Stimulated activated CD4-positive, alpha-beta T cell treated with anti-CD3 and anti-CD28 coated beads, Interleukin-15, amount 100 ng/mL, for 24 hours (primary cell): ENCODE measurements at places on chromosomes 3 and 15.

DNA sequence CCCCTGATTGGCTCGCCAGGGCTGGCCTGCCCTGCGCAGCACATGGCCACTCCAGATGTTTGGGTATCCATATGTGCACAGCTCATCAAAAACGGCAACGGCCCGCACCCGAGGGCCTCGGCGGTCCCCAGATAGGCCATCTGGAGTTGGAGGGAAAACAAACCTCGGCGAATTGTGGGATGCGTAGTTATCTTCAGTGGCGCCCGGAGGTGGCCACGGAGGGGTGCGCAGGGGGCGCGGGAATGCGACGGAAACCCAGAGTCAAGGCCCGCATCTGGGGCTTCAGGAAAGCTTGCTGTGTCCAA, 156.5 kb downstream of the TLE3 start:
- DNase-seq = no peak

- no peak for DNase-seq
Measured at GRCh38 chr15:60381148-60381788, 16.5 kb downstream of the ANXA2 start.

- no peak for DNase-seq
Measured at GRCh38 chr15:77591968-77592613, 40.6 kb downstream of the LINGO1 start.

GRCh38 chr15:55799291-55800212, 56.6 kb upstream of the PRTG start:
- peak; percentile 45 for DNase-seq

DNA sequence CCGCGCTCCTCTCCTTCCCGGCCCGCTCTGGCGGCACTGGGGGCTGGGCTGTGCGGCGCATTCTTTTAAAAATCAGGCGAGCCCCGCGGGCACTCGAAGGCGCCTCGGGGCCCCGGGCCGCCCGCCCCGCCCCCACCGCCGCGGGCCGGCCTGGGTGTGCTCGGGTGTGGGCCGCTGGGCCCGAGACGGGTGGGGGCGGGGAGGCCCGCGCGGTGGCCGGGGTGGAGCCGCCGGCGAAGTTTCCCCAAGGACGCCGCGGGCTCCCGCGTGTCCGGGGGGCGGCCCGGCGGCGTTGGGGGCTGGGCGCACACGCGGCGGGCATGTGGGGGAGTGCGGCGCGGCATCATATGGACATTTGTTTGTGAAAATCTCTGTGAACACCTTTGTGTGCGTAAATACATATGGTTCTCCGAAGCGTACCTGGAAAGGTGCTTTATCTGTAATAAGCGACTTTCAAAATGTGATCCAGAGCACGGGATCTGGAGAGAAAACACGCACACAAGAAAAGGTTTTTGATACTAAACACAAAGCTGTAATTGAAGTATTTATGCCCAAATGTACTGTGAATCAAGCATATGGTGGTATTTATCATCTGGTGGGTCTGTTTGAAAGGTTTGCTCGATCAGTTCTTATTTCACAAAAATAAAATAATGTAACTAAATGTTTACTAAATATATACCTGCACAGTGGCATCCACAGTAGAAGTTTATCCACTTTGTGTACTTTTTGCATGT, 612 bp upstream of the TBL1XR1 start:
- DNase-seq = peak; percentile 67

DNA sequence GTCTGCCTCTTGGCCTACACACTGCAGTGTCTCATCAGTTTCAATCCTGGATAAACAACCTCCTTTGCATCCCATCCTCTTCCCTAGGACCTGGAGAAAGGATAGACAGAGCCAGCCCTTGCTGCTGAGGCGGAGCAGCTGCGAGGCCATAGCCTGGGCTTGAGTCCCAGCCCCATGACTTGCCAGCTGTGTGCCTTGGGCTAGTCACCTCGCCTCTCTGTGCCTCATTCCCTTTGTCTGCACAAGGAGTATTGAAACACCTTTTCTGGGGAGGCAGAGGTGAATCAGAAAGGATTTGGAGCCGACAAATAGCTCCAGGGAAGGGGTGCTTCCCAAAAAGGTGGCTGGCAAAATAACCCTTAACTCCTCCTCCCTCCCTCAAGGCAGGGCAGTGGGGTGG, 65.0 kb upstream of the SLC6A1 start:
- DNase-seq = no peak

- no peak for DNase-seq
Measured at GRCh38 chr3:13750215-13750614, 129.7 kb downstream of the WNT7A start.

DNA sequence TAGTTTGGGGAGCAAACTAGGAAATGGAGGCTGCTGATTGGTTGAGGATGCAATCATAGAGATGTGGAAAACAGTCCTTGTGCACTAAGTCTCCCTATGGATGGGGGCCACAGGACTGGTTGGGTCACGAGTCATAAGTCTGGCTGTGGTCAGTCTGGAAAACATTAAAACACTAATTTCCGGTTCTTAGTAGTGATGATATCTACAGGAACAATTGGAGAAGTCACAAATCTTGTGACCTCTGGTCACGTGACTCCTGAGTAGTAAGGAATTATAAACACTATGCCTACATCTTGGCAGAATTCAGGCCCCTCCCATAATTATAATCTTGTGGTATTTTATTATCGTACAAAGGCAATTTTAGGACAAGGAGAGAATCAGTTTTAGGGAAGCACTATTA, 317.3 kb upstream of the ARPP21 start:
- no peak for DNase-seq

- DNase-seq = no peak
Measured at GRCh38 chr3:2525968-2526367, 427.3 kb downstream of the CNTN4 start.

GRCh38 chr15:101256757-101257156, 4.9 kb upstream of the CHSY1 start:
- no peak for DNase-seq

DNA sequence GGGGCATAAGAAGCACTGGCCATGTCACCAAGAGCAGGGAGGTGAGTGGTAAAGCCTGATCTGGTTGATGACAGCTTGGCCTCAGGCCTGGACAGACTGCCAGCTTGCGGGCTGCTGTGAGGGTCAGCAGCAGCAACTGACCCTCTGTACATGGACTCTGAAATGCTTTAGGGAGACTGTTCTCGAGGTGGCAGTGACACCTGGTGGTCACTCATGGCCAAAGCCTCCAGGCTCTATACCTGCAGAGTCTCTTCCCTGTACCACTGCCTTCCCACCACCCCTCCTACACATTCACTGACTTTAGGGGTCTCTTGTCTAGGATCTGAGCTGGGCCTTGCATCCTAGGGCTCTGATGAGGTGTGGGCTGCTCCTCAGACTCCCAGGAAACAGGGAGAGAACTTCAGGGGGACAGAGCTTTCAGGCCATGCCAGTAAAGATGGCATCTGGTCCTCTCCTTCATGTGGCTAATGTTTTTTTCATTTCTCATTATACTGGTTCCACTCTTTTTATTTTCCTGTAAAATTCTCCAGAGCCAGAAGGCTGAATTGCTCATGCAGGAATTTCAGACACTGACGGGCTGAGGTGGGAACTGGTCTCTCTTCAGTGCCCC, 17.2 kb upstream of the TIMP4 start:
- DNase-seq = peak; percentile 53

GRCh38 chr3:12267376-12268030, 21.4 kb upstream of the PPARG start:
- DNase-seq = no peak

GRCh38 chr15:57384024-57384423, 7.7 kb downstream of the CGNL1 start:
- no peak for DNase-seq

DNA sequence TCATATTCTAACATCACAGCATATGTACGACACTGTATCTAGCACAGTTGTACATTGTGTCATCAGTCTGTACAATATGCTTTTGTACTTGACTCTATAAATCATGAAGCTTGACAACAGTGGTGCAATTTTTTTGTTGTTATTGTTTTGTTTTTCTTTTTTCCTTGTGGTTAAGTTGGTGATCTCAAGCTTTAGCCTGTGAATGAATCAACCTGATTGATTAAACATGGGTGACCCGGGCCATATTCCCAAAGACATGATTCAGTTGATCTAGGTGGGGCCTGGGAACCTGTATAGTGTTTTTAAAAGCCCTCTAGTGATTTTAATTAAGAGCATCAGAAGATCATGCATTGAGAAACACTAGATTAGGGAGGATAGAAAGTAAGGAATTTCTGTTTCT, 101.8 kb upstream of the AADACL2 start:
- no peak for DNase-seq

DNA sequence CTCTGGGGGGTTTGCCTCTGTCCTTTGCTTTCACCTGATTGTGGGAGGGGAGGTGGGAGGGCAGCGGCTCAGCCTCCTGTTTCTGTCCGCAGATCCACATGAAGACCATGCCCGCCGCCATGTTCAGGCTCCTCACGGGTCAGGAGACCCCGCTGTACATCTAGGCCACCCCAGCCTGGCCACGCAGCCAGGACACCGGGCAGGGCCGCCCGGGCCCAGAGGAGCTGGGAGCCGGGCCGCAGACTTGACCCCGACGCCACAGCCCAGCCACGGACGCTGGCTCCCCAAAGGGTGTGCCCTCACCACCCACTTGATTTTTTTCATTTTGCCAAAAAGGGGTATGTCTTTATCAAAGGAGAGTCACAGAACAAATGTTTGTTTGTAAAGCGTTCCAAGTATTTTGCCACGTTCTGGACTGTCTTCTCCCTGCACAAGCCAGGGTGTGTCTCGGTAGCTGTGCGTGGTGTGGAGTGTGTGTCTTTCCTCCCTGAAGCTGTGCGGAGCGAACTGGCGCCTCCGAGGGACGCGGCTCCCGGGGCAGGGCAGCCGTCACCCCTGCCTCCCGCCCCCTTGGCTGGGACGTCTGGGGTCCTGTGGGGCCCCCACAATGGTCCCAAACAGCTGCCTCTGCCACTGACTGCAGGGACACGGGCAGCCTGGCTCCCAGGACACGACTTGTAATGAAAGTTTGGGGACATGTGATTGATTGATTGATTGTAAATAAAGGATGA, 152.5 kb downstream of the NSMCE3 start:
- no peak for DNase-seq

GRCh38 chr15:39783244-39783820, 691 bp upstream of the FSIP1 start:
- no peak for DNase-seq

- no peak for DNase-seq
Measured at GRCh38 chr3:128315313-128315712, 151.4 kb downstream of the DNAJB8 start.

- DNase-seq = peak; percentile 62
Measured at GRCh38 chr3:129605203-129605921, 1.1 kb downstream of the PLXND1 start.

- DNase-seq = no peak
Measured at GRCh38 chr3:1015826-1016225, 77.0 kb upstream of the CNTN6 start.

DNA sequence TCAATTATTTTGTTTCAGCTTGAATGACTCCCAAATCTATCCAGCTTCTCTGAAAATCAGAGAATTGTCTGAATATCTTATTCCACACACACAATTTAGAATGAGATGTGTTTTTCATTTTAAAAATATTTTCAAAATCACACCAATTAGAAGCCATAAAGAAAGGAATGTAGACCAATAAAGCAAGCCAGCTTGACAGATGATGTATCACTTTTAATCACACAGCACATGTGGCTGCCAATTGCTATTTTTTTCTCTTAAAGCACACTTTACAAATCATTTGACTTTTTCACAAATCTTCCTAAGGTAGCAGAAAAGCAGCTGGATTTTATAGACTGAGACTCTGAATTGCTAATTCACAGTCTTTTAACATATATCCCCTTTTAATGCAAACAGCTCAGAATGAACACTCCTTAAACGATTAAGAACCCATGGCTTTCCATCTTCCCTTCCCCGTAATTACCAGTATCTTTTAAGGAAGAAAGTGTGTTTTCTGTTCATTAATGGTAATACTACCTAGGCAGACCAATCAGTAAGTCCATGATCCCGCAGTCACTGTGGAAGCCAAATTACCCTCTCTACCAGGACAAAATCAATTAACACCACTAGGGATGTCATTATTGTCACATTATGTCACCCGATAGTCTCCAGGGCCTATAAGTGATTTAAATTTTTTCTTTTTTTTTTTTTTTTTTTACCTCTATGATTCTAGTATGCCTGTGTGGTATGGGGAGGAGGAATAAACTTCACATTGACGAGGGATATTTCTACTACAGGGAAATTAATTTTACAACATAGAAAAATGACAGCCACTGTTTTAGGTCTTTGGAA, 250.0 kb upstream of the VEPH1 start:
- DNase-seq = no peak

DNA sequence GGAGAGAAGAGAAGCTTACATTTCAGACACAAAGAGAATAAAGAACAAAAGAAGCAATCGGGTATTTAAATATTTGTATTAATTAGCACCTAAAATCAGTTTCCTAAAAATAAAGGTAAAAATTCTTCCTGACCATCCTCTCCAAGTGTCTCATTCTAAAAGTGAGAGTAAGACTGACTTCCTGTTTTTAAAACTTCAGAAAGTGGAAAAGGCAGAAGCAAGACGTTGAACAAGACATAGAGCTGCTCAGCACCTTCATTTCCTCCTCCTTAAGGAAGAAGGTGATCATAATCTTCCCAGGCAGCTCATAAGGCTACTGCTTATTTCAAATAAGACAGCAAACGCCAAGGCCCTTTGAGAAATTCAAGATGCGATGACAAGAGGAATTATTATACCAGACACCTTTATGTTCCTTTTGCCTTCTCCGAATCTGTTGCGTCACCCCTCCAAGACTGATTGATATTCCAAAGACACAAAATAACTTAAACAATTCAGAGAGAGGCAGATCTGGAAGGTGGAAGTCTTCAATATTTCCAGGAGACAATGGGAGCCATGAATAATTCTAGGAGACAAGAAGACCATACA, 238.8 kb upstream of the TLE3 start:
- DNase-seq = no peak

GRCh38 chr3:41035456-41036022, 163.8 kb upstream of the CTNNB1 start:
- DNase-seq = no peak

DNA sequence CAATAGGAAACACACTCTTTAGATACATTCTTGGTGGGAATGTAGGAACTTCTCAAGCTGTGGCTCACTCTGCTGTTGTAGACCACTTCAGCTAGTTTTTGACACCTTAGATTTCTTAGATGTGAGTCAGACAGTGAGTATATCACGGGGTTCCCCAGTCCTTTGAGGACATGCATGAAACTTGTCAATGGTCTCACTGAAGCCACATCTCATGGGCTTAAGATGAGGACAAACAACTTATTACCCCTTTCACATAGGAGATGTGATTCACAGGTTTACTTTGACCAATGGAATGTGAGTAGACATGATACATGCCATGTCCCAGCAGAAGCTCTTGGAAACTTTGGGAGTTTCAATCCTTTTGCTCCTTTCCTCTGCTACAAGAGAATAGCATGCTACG, 325.5 kb downstream of the CHST2 start:
- no peak for DNase-seq

GRCh38 chr3:58104151-58104550, 95.9 kb downstream of the FLNB start:
- DNase-seq = no peak

- DNase-seq = no peak
Measured at GRCh38 chr15:73564255-73564654, 68.9 kb downstream of the NPTN start.

GRCh38 chr3:79162653-79163052, 605.1 kb downstream of the ROBO1 start:
- no peak for DNase-seq

GRCh38 chr3:150828261-150828660, 65.3 kb upstream of the SIAH2 start:
- no peak for DNase-seq
